ENCODE measurements at places on chromosomes 11 and 22.

DNA sequence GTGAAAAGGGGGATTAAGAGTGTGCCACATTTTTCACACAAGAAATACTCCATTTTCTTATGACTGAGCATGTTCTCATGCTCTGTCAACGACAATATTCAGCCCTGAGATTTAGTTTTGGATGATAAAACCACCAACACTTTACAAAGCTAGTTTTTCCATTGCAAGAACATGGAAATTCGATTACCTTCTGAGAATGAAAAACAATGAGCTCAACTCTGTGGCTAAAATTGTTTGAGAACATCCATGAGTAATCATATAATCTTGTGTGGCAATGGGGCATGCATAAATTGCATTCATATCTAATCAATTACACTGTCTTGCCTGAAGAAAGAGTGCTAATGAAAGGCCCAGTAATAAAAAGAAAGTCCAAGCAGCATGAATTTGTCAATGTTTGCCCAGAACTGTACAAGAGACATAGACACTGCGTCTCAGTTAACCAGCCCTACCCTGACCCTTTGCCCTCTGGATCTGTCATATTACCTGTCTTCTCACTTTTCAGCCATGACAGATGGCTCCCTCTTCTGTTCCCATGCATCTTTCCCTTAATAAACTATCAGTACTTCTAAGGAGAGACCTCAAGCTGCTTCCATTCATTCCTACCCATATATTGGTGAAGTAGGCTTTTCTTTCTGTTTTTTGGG lies 253.4 kb downstream of the FAM76B start:
- DNase-seq: no peak

DNA sequence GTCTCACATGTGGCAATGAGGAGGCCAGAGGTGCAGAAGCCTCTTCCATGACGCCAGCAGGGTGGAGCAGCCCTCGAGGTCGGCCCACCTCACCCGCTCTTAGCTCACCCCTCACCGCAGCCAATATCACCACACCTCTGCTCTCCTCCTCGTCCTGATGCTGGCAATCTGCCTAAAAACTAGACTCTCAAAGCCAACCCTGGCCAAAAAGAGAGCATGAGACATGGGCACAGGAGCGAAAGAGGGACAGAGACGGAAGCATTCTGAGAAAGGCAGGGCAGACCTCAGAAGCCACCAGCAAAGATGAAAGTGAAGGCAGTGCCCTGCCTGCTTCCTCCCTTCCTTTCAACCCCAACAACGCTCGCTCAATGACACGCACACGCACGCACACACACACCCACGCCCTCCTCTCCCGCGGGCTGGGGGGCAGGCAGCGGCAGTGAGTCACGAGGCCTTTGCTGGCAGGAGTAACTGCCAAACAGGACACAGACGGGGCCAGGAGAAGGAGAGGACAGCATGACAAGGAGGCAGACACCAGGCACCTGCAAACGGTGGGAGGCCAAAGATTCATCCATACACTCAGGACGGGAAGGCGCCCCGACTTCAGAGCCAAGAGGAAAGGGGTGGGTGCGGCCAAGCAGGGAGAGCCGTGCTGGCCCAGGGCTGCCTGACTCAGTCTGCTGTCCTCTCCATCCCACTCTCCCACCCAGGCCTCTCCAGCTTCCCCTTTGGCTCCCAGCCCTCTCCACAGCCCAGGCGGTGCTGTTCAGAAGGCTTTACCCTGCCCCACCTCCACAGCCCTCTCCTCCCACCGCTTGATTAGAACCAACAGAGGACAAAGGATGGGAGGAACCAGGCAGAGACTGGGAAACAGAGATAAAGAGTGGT lies 11.4 kb downstream of the IGSF9B start:
- DNase-seq: peak; percentile 95

DNA sequence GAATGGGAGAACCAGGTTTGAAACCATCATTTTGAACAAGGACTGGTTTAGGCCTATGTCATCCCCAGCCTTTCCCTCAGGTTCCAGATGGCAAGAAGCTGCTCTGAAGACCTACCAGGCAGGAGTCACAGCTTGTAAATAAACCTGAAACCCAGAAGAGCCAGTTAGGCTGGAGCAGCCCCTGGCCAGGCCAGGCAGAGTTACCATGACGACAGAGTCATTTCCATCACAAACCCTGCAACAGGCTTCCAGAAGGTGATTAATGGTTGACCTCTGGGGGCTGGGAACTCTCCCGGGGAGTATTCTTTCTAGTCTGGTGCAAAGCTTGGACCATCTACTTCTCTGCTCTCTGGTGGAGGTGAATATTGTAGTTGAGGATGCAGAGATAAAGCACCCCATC lies 164.1 kb upstream of the NCAM1 start:
- DNase-seq: no peak

- no peak for DNase-seq
Observed at GRCh38 chr11:130675371-130675821, 227.0 kb downstream of the ADAMTS15 start.

DNA sequence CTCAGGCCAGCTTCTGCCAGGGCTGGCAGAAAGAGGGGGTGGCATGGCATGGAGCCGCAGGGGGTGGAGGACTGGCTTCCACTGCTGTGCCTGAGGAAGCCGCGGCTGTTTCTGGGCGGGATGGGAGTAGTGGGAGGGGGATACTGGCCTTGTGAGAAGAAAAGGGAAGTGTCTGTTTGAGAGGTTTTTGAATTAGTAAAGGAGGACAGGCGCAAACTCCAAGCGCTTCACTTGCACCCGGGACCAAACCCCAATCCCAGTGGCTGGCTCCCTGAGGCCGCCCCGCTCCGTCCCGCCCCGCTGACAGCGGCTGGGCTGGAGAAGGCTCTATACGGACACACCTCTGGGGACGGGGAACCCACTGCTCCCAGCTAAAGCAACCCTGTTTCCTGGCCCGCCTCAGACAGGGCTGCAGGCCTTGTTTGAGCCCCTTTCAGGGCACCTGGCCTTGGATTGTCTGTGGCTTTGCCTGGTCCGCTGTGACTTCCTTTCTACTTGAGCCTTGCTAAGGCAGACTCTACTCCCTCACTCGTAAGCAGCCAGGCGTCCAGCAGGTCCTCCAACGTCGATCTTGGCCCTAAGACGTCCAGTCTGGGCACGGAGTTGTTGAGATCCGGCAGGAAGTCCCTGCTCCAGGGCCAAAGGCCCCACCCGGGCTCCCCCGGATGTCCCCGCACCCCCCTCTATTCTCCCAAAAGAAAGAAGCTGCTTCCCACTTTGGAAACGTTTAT lies 2.2 kb downstream of the APOA1 start:
- DNase-seq: no peak

DNA sequence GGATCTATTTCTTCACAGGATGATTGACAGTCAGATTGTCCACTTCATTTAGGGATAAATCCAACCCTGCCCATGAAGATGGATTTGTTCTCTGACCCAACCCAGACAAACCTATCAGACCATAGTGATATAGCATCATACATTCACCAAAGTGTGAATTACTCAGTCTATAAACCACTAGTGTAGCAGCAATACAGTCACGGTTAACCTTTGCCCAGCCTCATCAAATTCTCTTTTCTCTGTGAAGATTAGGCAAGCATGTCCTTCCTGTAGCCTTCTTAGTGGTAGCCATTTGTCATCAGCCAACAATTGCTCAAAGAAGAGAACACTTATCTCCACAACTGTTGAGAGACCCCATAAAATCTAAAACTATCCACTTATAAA lies 14.4 kb upstream of the BIRC2 start:
- no peak for DNase-seq

- no peak for DNase-seq
Observed at GRCh38 chr11:44633641-44634040, 68.2 kb downstream of the CD82 start.

GRCh38 chr22:23227380-23227779 lies 47.1 kb downstream of the BCR start:
- no peak for DNase-seq

DNA sequence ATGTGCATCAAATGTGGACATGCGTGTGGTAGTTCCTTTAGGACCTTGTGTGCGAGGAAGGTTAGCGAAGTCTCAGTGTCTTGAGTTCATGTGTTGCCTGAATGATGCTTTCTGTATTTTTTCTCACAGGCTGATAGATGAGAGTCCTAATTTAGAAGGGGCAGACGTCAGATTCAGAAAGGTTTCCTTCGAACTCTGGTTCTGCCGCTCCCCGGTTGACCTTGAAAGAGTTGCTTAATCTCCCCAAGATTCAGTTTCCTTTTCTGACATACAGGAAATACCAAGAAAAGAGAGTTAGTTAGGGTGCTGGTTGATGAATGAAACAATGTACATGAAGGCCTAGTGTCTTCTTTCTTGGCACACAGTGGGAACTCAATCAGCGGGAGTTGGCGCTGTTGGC lies 35.9 kb upstream of the TTC12 start:
- no peak for DNase-seq

- no peak for DNase-seq
Observed at GRCh38 chr22:44754998-44755397, 2.6 kb downstream of the ARHGAP8 start.

- DNase-seq: no peak
Observed at GRCh38 chr11:61406067-61406466, 13.7 kb downstream of the TMEM216 start.

DNA sequence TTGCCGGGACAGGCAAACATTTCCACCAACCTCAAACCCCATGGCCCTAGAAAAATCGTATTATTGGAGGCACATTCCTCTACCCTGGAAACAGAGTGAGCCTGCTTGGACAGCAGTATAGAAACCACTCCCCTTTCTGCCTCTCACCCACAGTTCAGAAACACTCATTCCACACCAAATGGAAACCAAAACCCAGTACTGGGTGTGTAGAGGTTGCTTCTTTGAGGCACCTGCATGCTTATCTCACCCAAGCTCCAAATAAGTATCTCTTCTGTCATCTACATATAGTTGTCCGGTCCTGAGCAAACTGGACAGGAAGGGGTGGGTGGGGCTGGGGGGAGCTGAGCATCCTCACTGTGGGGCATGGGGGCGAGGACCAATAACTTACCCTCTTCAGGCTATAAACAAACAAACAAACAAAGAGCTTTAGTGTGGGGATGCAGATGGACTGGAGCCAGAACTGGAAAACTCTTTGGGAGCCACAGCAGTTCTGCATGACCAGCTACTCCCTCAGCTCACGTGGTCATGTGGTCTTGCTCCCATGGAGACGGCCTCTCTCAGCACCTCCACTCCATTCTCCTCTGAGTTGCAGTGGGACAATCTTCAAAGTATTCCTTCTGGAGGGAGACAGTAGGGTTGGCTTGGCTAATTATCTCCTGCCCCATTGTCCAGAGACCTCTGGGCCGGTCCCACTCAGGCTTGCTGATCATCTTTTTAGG lies 1.0 kb upstream of the PLAAT2 start:
- no peak for DNase-seq

GRCh38 chr11:34754171-34754823 lies 133.4 kb downstream of the EHF start:
- no peak for DNase-seq

- DNase-seq: no peak
Observed at GRCh38 chr11:129313541-129314297, 61.9 kb upstream of the BARX2 start.

GRCh38 chr11:7687386-7687785 lies 14.1 kb upstream of the CYB5R2 start:
- no peak for DNase-seq

DNA sequence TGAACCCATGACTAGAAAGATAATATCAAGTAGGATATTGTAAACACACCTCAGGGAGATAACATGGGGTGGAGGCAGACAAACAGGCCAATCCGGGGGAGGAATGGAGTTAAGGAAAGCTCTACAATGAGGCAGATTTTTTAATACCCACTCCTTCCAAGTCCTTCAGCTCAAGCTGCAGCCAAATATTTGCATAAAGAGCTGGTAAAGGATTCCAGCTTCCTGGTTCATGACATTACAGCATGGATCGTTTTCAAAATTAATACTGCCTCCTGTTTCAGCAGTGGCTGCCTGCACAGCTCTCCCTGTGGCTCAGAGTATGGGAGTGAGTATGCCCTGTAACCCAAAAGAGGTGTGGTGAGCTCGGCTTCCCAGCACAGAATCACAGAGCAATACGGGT lies 5.1 kb downstream of the POU2AF3 start:
- DNase-seq: no peak

- no peak for DNase-seq
Observed at GRCh38 chr11:11113626-11114025, 239.4 kb downstream of the CSNK2A3 start.

DNA sequence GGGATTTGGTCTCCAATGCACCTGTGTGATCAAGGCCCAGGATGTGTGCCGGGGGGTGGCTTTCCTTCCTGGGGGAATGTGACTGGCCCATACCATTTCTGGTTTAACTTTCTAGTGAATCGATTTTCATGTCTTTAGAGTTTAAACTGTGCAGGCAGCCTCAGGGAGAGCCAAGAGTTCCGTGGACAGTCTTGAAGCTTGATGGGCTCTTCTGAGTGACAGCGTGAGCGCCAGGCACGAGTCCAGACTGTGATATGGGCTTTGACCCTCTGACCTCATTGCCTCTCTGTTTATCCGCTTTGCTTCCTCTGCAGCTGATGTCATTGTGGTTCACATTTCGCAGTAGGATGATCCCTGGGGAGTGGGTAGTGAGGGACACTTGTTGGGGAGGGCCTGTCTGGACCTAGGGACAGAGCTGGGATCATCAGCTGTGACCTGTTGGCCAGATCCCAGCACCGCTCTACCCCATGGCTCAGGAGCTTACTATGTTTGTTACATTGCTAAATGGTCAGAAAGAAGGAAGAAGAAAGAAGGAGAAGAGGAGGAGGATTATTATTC lies 80.6 kb upstream of the CLDN5 start:
- no peak for DNase-seq

DNA sequence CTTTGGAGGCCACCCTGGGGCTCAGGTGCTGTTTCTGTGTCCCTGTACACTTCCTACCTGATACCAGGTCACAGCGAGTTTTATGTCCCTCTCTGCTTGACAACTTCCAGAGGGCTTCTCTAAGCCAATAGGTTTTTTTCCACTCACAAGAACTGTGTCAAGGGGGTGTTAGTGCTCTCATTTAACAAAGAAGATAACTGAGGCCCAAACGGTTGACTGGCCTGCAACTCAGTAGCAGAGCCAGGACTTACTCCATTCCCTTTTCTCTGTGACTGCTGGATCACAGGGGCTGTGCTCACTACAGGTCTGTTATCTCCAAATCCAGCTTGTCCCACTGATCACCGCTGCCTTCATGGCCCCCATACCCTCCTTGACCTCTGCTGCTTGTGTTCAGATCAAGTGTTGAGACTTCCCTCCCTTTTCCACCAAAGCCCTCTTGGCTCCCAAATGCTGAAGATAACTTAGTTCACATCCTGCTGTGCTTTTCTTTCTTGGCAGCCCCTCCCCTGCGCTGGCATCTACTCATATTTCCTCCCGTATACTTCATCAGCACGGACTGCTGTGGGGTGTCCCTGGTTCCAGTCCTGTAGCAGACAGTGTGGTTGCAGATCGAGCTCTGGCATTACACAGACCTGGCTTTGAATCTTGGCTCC lies 41.3 kb downstream of the POU2F3 start:
- no peak for DNase-seq

- DNase-seq: no peak
Observed at GRCh38 chr11:9316334-9316733, 1.9 kb upstream of the TMEM41B start.

DNA sequence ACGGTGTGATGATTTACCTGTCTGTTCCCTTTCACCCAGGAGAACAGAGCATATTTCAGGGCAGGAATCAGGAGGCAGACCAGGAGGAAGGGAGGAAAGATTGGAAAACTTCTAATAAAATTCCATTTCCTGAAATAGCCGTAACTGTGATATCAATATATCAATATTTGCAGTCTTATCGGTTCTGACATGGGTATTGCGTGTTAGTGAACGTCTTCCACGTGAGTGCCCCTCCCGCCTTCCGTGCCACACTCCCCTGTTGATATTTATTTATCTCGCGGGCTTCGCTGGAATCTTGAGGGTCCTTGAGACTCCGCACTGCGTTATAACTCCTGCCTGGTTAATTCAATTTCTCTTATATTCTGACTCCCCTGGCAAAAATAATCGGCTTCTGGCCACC lies 1160.4 kb downstream of the BRD1 start:
- no peak for DNase-seq
